ENCODE measurements at places on chromosomes 2 and 18. TPM values are rescaled to one million over a fixed set of nuclear protein-coding genes. Genes with fewer than 3 reads are reported as not detected.

The HOXD11 gene
- 4.2 TPM for total RNA-seq

The MRPL19 gene
- 51.2 TPM for total RNA-seq

The SPP2 gene
- not detected for total RNA-seq

The FSHR gene
- total RNA-seq, result not detected

The STEAP3 gene
- 19.4 TPM for total RNA-seq

The DOK6 gene
- total RNA-seq, result 0.45 TPM

The TSPYL6 gene
- not detected for total RNA-seq

The GAL3ST2 gene
- total RNA-seq, result 69.8 TPM

DNA sequence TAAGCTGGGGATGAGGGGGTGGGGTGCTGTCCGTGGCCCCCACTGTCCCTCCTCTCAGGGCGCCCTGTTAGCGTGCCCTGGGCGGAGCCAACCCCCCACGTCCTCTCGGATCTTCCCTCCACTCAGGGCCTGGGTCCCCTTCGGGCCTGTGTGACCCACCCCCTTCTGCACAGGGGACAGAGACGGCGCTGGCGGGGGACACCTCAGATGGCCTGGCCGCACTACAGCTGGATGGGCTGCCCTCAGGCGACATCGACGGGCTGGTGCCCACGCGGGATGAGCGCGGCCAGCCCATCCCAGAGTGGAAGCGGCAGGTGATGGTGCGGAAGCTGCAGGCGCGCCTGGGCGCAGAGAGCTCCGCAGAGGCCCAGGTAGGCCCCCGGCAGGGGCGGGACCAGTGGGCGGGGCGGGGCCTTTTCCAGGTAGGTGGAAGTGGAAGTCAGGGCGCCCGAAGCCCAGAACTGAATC is 9.9 kb upstream of the KLHL30 start:
- no peak for DNase-seq

GRCh38 chr2:40783704-40784103 is 331.8 kb upstream of the SLC8A1 start:
- no peak for DNase-seq

- DNase-seq, result no peak
Observed at GRCh38 chr2:190930411-190930810, 49.8 kb downstream of the GLS start.

DNA sequence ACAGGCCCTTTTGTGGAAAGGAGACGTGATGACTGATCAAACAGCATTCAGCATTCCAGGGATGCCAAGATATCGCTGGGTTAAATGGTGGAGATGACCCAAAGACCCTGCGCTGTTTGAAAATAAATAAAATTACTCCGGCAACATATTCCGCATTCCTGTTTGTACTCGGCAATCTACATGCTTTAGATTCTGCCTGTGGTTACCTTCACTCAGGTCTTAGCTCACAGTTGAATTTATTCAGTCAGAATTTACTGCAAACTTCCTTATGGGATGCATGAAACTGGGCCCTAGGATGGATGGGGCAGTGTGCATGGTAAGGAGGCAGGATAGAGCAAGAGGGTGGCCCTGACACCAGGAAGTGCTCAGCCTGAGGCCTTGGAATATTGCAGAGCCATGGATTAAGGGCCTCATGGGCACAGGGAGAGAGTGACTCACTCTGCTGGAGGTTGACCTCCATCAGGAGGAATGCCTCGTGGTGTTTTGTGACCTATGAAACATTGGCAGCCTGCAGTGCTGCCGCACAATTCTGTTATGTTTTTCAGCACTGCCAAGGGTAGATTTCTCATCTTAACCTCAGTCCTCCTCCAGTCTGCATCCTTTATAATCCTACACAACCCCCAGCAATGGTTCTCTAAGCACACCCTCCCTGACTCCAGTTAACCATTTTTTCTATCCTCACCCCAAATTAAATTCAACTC is 321.4 kb downstream of the IRS1 start:
- no peak for DNase-seq

DNA sequence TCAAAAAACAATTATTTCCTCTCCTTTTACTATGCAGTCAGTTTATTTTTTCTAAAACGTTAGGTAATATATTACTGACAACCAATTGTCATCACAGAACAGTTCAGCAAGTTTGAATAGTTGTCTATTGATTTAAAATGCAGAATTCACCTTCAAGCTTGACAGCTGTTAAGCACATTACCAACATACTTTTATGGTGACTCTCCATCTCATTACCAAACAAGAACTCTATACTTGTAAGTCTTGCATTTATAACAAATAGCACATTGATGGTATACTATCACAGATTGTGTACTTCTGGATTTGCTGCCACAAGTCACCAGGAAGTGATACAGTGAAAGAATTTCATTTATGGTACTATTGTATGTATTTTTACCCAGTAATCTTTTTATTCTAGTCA is 99.4 kb upstream of the PPP1CB start:
- no peak for DNase-seq

DNA sequence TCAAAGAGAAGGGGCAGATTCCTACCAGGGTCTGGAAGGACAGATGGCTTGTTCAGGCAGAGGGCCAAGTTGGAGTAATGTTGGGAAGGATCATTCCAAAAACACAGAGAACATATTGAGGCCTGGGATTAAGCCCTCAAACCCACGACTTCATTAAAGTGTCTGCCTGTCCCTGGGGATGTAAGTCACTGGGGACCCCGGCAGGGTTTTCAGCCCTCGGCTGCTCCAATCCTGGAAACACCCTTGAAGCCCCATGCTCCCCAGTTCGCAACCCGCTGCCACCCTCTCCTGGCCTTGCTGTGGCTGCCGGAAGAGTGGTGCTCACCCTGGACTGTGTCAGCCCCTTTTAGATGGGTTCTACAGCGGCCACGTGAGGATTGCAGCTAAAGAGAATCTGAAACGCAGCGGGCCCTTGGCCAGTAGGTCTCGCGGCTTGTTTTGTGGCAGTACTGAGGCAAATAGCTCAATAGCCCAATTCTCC is 79.9 kb downstream of the EPAS1 start:
- no peak for DNase-seq

DNA sequence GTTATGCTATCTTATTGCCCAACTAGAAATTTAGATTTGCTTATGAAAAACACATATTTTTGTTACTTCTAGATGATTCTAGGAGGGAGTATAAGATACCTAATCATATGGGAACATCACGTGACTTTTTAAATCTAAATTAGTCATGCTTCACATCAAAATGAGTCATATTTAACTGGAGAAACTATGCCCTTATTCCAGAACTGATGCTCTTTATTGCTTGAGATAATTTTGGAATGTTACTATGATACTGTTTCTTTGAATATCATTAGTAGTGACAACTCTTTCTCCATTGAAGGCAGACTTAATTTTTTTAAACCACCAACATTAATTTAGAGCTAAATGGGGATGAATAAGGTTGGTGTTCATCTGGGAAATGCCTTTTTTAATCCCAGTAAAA is 19.9 kb upstream of the ELAC1 start:
- DNase-seq, result no peak

DNA sequence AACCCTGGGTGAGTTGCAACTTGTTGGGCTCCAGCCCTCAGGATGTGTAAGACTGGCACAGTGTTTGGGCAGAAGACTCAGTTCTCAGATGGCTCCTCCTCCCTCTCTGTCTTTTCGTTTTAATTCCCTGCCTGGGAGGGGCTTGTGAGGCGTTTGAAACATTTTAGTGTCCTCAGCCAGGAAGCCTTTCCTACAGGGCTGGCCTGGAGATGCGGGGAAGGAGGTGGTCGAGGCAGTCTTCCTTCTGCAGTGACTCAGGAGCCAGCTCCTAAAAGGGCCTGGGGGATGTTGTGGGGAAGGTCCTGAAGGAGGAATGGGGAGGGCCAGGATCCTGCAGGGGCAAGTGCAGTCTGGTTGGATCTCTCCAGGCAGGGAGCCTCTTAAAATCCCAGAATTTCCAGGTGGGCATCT is 22.1 kb upstream of the IGFBP5 start:
- DNase-seq, result no peak

GRCh38 chr2:178450524-178450773 is 526 bp downstream of the PRKRA start:
- no peak for DNase-seq

DNA sequence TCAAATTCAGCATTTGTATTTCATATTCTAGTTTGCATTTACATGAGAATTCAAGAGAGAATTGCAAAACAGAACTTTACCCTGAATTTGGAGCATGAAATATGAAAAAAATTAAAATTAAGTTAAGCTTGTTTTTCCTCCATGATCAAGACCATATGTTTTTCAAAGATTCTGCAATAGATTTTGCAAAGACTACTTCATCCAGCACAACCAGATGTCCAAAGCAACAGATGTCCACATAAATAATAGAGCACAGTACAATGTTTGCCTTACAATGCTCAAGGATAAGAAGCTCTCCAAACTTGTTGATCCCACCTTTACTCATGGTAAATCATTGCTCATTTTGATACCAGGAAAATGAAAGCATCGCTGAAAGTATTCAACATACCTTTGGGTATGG is 25.6 kb downstream of the FAP start:
- DNase-seq, result no peak

- no peak for DNase-seq
Observed at GRCh38 chr2:81050580-81051095, 746.1 kb upstream of the LRRTM1 start.

DNA sequence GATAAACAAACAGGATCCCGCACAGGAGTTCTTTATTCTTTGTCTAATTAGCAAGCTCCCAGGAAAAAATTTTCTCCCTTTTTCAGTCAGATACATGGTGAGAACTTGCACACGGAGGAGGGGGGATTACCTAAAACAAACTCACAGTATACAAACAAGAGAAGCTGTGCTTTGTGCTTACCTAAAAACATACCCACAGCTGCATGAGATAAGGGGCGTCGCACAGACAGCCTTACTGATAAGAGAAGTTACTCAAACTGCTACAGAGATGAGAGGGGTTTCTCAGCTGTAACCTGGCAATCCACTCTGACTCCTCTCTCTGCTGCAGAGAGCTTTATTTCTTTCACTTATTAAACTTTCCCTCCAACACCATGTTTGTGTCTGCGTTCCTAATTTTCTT is 32.9 kb upstream of the ST3GAL5 start:
- DNase-seq, result no peak

GRCh38 chr2:45173513-45173912 is 164.3 kb upstream of the SIX2 start:
- no peak for DNase-seq

GRCh38 chr2:220455351-220455990 is 828.0 kb downstream of the SLC4A3 start:
- DNase-seq, result no peak

DNA sequence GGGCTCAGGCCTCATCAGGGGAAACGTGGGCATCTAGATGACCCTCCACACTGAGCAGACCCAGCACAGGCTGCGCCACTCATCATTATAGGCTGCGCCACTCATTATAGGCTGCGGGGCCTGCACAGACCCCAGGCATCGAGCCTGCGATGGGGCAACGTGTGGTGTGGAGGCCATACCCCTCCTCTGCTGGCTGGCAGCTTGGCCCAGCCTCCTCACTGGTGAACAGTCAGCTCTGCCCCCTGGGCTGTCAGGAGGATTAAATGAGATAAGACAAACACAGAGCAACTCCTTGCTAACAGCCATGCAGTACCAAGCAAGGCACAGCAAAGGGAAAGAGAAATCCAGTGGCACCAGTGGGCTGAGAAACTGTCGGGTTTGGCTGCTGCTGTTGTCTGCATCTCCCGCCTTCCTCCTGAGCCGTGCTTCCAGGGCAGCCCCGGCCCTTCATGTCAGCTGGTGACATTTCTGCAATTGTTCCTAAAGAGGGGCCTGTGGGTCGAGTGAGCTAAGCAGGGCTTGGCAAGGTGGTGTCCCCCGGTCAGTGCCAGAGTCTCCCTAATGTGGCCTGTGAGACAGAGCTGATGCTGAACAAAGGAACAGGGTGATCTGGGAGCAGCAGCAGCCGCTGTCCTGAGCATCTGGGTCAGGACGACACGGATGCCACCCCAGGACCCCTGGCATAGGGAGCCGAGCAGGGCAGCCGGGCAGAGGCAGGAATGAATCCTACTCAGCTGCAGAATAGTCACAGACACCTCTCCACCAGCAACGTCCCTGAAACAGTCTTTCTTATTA is 48.7 kb downstream of the RRM2 start:
- no peak for DNase-seq

GRCh38 chr2:217215877-217216276 is 356.0 kb upstream of the TNP1 start:
- DNase-seq, result no peak

GRCh38 chr18:48616484-48617255 is 77.8 kb downstream of the CTIF start:
- DNase-seq, result no peak

DNA sequence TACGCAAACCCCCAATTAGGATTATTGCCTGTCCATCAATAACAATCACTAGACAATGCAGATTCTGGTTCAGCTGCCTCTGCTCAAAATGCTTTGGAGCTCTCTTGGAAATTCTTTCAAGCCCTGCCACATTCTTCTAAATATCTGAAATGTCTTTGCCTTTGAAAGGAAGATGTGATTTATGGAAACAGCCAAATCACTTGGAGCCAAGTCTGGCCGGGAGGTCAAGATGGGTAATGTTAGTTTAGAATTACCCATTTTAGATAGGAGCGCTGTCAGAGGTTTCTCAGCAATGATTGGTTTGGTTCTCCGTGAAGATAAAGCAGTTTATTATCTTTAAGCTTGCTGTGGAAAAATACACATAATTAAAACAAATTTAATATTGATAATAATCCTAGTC is 306.7 kb downstream of the SETBP1 start:
- DNase-seq, result no peak

GRCh38 chr18:72502671-72503431 is 41.3 kb downstream of the CBLN2 start:
- no peak for DNase-seq

DNA sequence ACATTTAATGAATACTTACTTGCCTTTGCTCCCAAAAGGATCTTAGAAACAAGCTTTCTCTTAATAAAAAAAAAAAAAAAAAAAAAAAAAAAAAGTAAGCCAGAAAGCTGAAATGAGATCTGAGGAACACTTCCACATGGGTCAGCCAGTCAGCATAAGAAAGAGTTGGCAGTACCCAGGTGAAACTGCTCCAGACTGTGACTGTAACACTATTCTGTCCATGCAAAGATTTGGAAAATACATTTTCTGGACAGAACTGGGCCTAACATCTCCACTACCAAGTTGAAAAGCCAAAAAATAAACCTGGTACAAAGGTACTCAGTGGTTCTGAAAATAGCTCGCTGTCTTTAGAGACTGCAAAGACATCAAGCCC is 135.7 kb downstream of the THADA start:
- no peak for DNase-seq

DNA sequence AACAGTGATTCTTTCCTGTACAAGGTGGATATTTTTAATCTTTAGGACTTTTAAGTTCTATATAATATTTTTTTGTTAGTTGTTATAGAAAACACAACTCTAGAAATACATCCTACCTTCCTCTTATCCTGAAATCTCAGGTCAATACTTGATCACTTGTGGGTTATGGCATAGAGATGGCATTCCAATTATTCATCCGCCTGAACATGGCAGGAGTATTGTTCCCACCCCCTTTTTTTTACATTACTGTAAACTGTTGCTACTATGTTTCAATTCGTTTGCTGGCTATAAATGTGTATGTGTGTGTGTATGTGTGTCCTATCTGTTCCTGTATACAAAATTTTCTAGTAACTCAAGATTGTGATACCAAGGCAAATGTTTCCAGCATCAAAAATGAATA is 43.3 kb upstream of the FN1 start:
- no peak for DNase-seq
